ENCODE measurements at places on chromosomes 7 and 10.
A peak's percentile ranks its signal among the peaks of the same experiment; 100 is the strongest.

DNA sequence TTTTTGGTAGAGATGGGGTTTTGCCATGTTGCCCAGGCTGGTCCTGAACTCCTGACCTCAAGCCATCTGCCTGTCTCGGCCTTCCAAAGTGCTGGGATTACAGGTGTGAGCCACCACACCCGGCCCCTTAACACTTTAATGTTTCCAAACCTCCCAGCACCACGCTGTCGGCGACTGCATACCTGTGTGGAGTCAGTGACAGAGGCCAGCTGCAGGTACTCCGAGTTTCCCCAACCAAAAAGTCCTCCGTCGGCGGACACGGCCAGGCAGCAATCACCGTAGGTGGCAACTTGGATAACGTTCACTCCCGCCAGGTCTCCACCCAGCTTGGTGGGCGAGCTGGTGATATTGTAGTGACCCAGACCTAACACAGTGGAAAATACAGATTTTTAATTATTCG is 15.2 kb downstream of the RCC1L start:
- DNase-seq: no peak

DNA sequence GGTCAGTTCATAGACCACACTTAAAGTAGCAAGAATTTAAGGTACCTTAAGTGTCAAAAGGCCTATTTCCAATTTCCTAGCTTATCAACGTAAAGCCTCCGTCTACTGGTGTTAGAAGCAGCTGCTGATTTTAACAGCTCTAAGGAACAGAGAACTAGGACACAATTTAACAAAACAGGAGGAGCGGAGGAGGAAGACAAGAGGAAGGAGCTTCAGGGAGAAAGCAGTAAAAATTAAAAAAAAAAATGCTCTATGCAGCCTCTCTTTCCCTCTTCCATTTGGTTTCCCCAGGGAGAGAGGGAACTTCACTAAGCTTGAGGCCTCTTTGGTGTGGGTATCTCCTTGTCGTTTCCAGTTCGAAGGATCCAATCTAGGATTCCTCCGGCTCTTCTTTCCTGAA is 22.7 kb downstream of the ARHGAP21 start:
- no peak for DNase-seq

DNA sequence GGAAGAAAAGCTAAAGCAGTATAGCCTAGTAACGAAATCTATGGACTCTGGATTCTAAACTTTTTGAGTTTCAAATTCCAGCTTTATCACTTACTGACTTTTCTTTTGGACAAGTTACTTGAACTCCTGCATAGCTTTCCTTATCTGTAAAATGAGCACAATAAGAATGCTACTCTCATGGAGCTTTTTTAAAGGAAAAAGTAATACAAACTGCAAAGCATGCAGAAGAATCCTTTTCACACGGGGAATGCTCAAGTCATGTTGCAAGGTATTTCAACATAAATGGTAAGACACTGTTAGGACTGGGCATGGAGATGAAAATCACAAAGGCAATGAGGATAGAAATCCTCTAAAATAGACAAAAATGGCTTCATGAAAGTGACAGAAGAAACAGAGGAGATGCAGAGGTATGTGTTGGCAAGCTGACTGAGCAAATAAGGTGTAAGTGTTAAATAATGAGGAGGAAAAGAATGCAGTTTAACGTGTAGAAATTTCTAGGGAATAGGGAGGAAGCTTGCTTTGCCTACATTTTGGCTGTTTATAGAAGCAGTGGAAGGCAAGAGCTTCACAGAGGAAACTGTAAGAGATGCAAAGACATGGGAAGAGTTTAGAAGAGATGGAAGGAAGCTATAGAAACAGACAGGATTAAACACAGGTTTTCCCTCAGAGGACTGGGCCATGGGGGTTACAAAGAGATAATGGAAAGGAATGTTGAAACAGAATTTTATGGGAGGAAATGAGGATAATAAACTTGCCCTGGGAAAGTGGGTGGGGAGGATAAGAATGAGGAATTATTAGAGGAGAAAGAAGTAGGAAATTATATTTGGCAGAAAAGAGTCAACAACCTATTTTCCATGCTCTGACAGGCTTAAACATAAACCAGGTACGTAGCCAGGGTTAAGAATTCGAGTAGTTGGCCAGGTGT is 28.8 kb upstream of the SNX13 start:
- DNase-seq: no peak

DNA sequence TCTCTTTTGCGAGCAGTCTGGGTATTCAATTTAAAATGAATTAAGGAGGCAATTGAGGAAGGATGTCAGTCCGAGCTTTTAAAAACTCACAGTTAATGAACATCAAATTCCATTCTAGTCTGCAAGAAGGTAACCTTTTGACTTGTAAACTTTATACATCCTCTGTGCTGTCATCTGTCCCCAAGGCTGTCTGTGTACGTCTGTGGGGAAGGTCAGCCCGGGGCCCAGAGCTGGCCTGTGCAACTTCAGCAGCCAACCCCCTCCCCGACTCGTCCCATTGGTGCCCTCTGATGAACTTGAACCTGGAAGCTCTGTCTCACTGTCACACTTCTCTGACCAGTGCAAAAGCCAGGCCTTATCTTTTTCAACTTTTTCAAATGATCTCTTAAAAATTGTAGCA is 80.3 kb downstream of the CCDC3 start:
- DNase-seq: no peak

DNA sequence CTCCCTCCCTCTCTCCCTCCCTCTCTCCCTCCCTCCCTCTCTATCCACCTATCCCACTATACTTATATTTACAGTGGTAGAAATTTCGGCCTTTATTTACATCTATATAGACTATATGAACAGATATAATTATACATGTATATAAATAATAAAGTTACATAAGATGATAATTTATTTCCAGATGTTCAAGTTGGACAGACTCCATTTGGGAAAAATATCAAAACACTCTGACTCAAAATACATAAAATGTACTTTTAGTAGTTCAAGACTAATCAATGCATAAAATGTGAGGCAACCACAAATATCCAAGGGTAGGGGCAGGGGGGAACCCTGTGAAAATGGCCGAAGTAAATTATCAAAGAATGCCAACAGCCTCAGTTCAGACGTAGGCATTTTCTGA is 203.0 kb downstream of the FANK1 start:
- DNase-seq: no peak

GRCh38 chr10:77245953-77246352 is 391.7 kb downstream of the KCNMA1 start:
- no peak for DNase-seq

DNA sequence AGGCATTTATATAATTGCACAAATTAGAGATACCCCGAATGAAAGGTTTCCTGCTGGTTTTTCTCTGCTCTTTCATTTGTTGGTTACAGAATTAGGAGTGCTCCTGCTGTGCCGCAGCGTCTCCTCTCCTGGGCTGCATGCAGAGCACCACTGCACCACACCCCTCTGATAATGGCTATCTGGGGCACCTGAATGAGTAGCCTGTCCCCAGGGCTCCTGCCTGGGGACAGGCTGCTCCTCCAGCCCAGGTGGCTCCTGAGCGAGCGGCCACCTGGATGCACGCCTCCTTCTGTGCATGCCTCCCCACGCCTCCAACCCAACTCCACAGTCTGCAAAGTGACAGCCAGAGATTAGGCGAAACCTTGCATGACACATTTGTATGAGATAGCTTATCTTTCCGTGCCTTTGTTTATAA is 242.6 kb upstream of the FZD8 start:
- no peak for DNase-seq

DNA sequence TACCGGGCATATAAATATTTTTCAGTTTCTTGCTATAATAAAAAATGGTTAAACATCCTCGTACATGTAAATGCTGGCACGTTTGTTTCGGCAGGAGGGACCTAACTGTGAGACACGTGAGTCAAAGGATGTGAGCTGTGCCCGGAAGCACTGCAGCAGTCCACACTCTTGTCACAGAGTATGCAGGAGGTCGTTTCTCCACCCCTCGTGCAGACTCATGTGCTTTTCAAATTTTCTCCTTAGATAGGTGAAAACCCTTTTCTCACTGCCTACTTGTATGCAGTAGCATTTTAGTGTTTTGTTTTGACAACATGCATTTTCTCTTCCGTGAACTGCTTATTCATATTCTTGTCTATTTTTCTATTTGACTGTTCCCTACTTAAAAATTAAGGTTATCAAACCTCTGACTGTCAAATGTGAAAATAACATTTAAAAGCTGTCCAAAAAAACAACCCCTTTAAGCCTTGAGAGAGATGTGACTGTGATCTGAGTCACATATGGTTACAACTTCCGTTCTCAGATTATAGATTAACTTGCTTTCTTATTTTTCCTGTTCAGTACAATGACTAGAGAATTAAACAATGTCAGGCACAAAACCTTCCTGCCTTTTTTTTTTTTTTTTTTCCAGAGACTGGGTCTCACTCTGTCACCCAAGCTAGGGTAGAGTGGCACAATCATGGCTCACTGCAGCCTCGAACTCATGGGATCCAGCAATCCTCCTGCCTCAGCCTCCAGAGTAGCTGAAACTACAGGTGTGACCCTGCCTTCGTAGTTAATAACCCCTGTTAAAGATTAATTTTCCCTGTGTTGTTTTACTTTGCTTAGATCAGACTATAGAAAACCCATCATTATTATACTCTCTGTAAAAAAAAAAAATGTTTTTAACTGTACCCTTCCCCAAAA is 45.1 kb downstream of the DPY19L1 start:
- no peak for DNase-seq

DNA sequence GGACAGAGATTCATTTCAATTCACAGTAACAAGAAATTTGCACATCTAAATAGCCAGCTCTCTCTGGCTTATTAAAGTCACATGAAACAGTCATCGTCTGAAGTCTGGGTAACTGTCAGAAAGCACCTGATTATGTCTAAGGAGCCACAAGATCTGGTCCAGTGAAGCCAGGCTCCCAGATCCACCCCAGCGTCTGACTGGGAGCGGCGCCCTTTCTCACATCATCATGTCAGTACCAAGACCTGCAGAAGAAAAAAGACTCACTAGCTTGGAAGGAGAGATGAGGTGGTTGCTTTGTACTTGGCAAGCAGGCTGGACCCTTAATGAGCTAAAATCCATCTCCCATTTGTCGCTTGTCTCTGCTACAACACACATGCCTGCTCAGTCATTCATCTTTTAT is 58.4 kb downstream of the VOPP1 start:
- no peak for DNase-seq

DNA sequence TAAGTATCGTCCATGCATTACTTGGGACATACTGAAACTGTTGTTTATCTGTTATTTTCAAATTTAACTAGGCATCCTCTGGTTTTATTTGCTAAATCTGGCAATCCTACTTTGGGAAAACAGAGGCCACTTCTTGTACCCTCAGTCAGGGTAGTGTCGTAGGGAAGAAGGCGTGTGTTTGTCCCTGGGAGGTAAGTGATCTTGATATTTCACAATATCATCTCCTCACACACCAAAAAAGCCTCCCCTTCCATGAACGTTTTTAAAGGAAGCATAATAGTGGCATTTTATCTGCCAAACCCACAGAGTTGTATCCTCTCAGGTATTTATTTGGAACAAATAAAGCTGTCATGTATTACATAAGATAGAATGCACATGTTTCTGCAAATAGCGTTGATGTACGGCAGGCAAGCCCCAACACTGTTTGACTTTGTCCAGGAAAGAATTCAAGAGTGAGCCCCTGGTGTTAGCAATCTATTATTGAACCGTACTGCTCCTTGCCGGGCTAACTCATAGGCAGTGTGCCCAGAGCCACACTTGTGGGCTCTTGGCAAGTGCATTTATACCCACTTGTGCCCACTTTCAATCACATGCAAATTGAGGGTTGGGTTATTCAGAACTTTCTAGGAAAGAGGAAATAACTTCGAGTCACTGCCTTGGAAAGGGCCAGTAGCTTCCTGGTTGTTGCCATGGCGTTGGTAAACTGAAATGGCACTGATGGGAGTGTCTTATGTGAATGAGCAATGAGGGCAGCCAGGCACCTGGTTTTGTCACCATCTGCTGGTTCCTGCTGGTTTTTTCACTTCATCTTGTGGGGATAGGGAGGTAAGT is 266.0 kb downstream of the USP6NL start:
- DNase-seq: peak; percentile 45

DNA sequence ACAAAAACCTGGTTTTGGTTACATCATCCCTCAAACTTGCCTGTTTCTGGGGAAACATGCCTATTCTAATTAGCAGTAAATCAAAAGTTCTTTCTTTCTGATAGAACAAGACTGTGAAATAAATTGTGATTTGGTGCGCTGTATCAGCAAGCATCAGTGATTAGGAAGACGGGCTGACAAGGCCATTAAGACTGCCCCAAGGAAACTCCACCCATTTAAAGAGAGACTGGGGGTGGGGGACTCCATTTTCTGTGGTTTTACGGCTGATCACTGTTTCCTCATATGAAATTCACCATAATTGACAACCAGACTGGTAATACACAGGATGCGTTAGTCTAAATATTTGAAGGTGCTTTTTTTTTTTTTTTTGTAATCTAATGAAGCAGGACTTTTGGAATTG is 68.7 kb downstream of the MBL2 start:
- DNase-seq: no peak

- DNase-seq: no peak
Observed at GRCh38 chr10:132977807-132978206, 35.4 kb upstream of the CFAP46 start.

- DNase-seq: no peak
Observed at GRCh38 chr7:68434857-68435256, 1163.4 kb upstream of the AUTS2 start.

GRCh38 chr10:110646417-110647135 is 2.4 kb downstream of the RBM20 start:
- no peak for DNase-seq

DNA sequence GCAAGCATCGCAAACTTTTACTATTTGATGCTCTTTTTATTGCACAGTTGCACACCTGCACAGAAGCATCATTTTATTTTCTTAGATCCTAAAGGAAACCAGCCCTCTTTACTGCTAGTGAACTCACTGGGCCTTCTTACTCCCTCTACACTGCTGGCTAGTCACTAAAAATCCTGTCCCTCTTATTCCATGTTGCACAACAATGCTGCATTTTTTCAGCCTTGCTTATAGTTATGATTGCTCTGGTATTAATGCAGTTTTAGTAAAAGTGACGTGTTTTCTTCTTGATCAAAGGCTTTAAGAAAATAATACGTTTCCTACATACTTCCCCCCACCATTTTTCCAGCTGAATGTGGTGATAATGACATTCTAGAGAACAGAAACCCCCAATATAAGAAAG is 132.9 kb upstream of the FAM3C start:
- no peak for DNase-seq

Data from B cell (primary cell).